ENCODE measurements at places on chromosomes 1 and 21.

DNA sequence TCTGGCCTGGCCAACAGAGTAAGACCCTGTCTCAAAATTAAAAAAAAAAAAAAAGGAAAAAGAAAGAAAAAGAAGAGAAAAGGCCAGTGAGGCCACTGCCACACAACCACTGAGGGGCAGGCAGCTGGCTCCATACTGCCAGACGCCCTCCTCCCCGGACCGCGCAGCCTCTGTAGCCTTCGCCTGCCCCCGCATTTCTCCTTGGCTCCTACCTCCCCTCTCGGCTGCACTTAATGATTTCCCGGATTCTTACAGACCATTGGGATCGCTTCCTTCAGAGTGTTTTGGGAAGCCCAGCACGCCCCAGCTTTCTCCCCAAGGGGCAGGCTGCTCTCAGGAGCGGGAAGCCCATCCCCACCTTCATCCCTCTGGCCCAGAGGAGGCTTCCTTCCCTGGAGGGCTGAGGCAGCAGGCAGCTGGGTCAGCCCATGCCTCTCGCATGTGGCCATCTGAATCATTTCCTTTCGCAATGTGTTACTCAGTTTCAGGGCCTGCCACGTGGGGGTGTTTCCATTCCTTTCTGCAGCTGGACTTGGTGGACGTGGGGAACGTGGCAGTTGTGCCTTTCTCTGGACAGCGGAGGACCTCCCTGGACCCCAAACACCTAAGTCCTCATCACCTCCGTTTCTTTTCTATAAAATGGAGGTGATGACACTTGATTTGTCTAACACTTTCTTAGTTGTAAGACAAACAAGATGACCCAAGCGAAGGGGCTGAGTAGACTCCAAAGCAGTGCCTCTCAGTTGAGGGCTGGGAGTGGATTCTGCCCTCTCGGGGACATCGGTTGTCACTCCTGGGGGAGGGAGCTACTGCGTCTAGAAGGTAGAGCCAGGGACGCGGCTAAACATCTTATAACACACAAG is 2.3 kb downstream of the SLC2A5 start:
- no peak for DNase-seq

GRCh38 chr1:201459775-201460174 is 9.2 kb downstream of the PHLDA3 start:
- DNase-seq: no peak

- no peak for DNase-seq
Measured at GRCh38 chr1:214551436-214552173, at the start of gene PTPN14. Gene PTPN14, minus strand, starts transcription at chr1:214551602. Its CDS starts 86,799 bp downstream, at chr1:214464803.

DNA sequence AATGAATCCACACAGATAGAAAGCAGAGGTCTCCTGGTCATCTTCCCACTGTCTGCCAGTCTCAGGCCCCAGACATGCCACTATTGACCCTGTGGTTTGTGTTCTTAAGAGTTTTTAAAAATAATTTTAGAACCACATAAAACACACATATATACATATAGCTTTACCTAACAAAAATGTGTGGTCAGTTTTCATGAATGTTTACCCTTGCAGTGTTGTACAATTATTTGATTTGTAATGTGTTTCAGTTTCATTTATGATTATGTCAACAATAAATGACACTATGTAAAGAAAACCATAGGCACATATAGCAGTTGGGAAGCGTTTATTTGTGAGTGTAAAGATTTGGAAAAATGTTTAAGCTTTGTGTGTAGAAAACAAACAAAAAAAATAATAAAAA is 17.1 kb downstream of the CHAF1B start:
- DNase-seq: no peak

DNA sequence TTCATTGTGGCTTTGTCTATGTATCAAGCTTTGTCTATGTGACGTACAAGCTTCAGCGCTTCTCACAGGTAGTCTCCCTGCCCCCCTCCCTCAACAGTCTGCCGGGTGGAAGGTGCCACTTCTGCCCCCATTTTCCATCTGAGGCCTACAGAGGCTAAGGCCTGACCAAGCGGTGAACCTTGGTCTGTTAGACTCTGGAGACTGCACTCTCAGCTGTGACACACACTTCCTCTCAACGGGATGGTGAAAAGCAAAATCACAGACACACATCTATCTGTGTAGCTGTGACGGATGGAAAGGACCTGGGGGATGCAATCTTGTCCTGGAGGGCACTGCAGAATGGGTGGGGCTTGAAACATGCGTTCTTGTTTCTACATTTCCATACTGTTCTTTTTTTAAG is 152.9 kb upstream of the EDN2 start:
- no peak for DNase-seq

GRCh38 chr1:116167625-116168276 is 56.6 kb downstream of the MAB21L3 start:
- DNase-seq: no peak

GRCh38 chr1:204450461-204451257 is 39.0 kb upstream of the PPP1R15B start:
- no peak for DNase-seq

GRCh38 chr1:231215681-231216385 is 25.2 kb upstream of the GNPAT start:
- DNase-seq: no peak

GRCh38 chr1:17878837-17879236 is 123.7 kb downstream of the ACTL8 start:
- no peak for DNase-seq

DNA sequence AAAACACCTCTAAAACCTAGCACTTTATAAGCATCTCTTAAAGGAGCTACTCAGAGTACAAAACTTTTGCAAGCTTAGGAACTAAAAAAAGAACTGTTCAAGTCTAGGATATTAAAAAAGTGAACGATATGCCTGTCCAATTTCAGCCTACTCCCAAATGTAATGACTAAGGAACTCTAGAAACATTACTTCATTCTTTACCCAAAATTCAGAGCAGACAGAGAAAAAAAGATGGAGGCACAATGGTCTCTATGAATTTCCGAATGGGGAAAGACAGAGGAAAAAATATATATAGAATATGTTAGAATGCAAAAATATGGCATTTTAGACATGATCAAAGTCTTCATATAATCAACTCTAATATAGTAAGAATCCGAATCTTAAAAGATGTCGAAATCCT is 61.2 kb downstream of the TP53BP2 start:
- no peak for DNase-seq

GRCh38 chr1:203133970-203134725 is 6.6 kb downstream of the ADORA1 start:
- no peak for DNase-seq

GRCh38 chr1:167602840-167603239 is 27.2 kb upstream of the RCSD1 start:
- no peak for DNase-seq

DNA sequence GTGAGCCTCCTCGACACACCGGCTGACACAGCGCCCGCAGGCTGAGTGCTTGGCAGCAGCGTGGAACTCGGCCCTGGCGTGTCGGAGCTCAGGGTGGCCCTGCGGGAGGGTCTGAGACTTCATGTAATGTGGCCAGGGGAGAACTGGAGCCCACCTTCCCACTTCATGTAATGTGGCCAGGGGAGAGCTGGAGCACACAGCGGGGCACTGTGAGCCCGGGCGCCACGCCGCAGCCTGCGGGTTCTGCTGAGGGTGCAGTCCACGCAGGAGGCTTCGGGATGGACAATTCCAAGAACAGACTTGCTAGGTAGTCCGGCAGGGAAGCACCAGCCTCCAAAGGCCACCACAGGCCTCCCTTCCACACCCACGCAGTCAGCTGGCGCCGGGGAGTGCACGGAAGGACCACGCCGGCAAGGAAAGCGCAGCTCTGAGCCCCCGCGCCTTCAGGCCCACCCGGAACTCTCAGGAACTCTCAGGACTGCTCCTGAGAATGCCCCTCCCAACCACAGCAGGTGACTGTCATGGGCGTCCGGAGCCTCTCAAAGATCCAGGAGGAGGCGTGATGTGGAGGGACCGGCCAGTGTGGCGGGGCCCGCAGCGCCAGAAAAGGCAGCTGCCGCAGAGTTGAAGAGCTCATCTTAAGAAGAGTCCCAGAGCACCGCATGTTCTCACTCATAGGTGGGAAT is 19.3 kb upstream of the ADARB1 start:
- no peak for DNase-seq
